ENCODE measurements at places on chromosomes 3 and 15.

- no peak for DNase-seq
These were observed 404.2 kb upstream of the RARB start for GRCh38 chr3:25023876-25024275.

GRCh38 chr15:58522865-58523264 lies 91.1 kb downstream of the LIPC start:
- DNase-seq = no peak

- no peak for DNase-seq
These were observed 90.8 kb upstream of the PFN2 start for GRCh38 chr3:150061288-150062024.

- no peak for DNase-seq
These were observed 181.5 kb upstream of the ICE2 start for GRCh38 chr15:60660290-60661051.

- DNase-seq = no peak
These were observed 645.4 kb downstream of the ZBBX start for GRCh38 chr3:166734734-166735133.

All from CD4-positive, alpha-beta memory T cell (primary cell).